ENCODE measurements at places on chromosomes 12 and 14.

- DNase-seq, result no peak
These were observed 419.0 kb upstream of the CCDC196 start for GRCh38 chr14:66066981-66067776.

DNA sequence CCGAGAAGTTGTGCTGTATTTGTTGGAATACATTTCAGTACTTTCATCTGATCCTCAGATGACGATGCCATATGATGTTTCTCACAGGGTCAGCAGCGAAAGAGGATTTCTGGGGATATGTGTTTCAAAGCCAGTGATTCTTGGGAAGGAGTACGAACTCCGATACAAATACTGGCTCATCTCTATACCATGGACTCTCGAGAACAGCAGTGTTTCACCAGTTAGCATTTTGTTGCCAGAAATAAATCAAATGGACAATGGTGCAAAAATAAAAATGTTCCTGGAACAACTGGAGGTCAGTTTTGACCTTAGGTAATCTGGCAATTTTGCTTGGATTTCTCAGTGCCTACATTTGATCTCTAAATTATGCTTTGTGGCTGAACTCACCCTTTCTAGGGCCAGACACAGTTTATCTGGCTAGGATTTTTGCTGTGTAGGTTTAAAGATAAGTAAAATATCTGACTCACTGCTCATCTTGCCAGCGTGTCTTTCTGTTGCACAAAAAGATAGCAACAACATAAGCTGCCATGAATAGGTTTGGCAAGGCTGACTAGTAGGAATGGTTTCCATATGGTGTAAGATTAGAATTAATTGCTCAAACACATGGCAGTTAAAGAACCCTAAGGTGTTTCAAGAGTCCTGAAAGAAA, 11.0 kb upstream of the MGP start:
- DNase-seq, result peak; percentile 82

DNA sequence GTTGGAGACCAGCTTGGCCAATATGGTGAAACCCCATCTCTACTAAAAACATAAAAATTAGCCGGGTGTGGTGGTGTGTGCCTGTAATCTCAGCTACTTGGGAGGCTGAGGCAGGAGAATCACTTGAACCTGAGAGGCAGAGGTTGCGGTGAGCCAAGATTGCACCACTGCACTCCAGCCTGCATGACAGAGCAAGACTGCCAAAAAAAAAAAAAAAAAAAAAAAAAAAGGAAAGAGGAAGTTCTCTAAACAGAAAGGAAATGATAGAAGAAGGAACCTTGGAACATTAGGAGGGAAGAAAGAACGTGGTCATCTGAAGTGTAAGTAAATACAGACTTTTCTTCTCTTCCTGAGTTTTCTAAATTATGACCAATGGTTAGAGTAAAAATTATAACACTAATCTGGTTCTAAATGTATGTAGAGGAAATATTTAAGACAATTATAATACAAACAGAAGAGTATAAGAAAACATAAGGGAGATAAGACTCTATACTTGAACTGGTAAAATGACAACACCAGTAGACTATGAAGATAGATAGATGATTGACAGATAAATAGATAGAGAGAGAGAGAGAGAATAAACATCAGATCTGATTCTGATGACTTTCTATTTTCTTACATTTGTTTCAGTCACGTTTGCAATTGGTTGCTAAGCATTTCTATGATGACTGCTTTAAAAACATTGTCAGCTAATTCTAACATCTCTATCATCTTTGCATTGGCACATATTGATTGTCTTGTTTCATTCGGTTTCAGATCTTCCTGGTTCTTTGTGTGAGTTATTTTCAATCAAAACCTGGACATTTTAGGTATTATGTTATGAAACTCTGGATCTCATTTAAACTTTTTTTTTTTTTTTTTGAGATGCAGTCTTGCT, 12.9 kb upstream of the CORO1C start:
- DNase-seq, result no peak

DNA sequence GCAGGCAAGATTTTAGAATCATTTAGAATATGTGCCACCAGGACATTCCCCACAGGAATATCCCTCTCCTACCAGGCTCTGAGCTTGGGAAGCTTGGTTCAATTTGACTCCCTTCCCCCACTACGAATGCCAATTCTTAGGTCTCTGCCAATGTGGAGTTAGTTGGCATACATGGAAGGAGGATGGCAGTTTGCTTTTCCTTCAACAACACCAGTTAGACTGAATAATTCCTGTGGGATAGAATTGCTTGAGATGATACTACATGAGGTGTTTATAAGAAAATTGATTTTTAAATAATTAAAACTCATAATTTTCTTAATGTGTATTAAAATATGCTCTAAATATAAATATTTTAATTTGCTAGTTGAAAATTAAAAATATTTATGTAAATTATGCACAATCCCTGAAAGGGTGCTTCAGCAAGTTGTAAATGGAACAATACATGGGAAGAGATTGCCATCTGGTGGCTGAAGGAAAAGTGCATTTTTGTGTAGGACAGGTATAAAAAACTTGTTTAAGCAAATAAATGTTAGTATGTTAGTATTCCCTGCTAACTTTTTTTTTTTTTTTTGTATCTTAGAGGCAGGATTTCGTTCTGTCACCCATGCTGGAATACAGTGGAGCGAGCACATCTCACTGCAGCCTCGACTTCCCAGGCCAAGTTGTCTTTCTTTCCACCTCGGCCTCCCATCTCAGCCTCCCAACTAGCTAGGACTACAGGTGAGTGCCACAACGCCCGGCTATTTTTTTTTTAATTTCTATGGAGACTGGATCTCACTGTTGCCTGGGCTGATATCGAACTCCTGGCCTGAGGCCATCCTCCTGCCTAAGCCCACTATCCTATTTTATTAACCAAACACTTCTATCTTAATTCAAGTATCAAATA, 25.8 kb upstream of the STRAP start:
- peak; percentile 77 for DNase-seq

DNA sequence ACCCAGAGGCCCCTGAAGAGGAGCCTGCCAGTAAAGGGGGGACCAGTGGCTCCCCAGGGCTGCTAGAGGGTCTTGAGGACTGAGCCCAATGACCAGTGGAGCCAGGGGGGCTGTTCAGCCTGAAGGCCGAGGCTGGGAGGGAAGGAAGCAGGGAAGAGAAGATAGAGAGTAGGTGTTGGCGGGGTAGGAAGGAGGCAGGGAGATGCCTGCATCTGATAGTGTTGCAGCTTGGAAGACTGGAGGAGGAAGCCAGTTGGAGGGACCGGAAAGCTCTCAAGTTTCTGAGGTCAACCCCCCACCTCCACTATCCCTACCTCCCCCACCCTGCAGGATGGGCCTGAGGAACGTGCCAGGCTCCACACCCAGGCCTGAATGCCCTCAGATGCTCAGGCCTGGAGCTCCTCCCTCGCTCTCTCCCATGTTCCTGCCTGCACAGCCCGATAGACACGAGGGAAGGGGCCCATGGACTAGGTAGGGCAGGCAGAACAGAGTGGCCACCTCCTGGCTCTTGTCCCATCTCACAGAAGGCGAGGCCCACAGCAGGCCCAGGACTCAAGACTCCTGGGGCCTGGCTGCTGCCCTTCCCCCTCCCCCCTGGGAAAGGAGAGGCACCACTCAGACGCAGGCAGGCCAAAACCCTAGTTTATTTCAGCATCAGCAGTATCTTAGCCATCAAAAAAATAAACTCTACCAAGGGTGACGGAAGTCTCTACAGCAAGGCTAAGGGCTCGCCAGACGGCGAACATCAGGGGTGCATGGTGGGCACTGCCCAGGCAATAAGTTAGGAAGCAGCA, 3.4 kb downstream of the CKB start:
- peak; percentile 72 for DNase-seq

- no peak for DNase-seq
These were observed 33.4 kb upstream of the HSPB8 start for GRCh38 chr12:119145367-119145766.

DNA sequence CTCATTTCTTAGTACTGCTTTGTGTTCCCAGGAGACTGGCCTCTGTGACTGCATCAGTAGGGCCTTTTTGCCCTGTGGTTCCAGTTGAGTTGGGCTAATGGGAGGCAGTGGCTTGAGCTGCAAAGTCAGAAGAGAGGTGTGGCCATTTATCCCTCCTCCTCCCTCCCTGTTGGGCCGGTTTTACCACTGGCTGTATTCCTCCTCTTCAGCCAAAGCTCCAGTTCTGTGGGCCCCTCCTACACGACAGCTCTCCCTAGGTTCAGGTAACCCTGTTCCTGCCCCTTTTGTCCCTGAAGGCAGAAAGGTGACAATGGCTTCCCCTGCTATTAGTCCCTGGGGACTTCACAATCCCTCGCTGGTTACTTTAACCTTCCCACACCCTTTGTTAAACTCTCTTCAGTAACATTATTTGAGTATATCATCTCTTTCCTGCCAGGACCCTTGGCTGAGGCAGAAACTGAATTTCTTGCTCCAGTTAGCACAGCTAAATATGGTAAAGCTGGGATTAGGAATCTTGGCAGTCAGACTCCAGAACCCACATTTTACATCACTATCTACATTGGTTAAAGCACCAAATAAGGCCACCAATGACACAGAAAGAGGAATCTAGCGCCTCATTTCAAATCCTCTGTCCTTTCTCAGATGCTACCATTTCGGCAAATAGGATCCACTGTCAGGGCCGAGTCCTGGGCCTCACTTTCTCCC, 121.9 kb upstream of the SLC35F4 start:
- peak; percentile 98 for DNase-seq

DNA sequence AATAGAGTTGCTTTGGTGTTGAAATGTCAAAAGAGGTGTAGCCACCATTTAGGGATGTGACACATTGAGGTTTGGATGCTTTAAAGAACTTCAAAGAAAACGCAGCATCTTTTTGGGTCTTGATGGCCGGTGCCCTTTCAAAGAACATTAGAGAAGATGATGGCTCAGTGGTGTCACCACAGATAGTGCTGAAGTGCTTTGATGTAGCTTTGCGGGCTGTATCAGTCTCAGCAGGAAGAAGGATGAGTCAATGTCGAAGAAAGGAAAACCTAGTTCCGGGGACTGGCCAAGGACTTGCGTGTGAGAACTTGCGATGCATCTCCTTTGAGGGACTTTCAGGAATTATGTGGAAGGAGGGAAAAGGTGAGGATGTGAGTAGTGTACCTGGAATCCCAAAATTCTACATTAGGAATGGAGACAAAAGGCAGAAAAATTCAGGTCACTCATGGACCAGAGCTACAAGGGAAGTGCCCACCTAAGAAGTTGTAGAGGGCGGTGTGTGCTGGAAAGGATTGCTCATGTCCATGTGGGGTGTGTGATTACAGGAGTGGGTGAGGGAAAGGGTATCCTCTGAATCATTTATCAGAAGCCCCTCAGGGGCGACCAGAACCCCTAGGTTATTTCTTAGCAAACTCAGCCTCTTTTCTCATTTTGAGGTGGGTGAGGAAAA, 39.7 kb upstream of the GZMB start:
- DNase-seq, result no peak

DNA sequence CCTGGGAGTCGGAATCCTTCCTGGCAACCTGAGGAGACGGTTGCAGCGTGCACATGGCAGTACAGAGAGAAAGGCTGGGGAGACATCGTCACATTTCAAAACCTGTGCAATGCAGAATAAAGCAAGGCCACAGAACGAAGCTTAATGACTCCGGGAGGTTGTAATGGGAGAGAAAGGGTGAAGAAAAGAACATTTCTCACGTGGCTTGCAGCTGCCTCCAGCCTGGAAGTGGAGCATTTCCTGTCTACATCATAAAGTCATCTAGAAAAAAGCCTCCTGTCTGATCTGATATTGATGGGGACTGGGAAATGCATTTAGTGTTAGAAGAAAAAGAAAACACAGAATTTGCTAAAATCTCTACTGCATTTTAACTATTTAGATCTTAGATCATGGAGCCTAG, 209.3 kb downstream of the TMEM132C start:
- no peak for DNase-seq

DNA sequence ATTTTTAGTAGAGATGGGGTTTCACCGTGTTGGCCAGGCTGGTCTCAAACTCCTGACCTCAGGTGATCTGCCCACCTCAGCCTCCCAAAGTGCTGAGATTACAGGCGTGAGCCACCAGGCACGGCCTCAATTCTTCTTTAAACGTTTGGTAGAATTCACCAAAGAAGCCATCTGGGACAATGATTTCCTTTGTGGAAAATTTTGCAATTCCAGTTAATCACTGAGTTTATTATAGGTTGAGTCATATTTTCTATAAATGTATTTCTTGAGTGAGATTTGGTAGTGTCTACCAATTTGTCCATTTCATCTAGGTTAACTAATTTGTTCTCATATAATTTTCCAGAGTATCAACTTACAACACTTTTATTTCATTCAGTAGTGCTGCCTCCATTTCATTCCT, 683.9 kb upstream of the TMEM132C start:
- no peak for DNase-seq

DNA sequence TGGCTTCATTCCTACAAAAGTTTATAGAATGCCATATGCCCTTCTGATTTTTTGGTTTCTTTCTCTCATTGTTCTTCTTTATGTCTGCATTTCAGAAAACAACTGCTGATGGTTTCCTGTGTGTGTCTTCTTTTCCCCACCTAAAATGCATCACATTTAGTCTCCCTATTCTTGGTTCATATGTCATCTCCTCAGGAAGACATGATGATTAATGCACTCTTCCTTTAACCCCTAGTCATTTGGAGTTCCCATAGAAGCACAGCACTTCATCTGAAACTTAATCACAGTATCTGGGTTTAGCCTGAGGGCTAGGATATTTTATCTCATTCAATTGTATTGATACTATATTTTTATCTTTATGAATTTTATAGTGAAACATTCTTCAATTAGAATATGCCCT, 21.5 kb downstream of the GNPNAT1 start:
- no peak for DNase-seq

DNA sequence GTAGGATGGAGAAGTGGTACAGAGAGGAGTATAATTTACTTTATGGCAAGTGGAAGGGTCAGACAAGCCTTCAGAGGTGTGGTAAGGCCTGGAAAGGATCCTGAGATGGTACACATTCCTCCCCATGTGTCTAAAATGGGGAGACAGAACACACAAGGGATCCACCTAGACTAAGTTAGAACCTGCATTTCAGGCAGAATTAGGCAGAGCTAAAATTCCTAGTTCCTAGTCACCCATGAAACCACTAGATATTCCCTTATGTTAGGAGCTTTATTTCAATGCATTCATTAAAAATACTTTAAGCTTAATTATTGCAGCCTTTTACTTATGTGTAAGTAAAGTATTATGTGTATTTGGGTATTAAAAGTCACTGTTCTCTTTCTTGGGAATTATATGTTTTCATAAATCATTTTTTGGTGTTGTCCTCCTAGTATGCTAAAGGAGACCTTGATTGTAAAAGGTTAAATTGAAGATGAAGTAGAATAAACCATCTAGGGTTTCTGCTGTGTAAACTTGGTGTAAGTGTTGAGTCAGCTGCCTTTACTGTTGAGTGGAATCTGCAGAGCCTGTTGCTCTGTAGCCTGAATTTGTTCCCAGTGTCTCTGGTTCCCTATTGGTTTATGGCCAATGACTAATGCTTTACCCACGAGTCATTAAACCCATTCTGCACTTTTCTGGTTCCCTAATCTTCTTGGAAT, 423.2 kb downstream of the ATP23 start:
- DNase-seq, result no peak
